ENCODE measurements at places on chromosomes 12 and 14. TPM values are rescaled to one million over a fixed set of nuclear protein-coding genes. Genes with fewer than 3 reads are reported as not detected.

DNA sequence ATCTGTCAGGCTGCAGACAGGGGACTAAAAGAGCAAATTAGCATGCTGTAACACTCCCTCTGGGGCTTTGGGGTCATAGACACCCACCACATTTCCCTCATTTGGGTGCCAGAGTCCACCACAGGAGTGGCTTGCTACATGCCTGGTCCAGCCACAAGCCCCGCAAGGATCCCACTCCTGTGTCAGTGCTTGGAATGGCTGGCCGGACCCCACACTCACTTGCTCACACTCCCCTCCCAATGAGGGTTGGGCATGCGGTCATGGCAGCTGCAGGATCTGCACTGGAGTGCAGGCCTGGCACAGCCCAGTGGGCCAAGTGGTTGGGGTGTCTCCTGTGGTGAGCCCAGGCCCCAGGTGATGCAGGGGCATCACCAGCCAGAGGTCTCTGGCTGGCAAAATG, 59.9 kb downstream of the TSPAN19 start:
- DNase-seq: no peak

Gene TAPBPL
- 10.0 TPM for total RNA-seq

- no peak for DNase-seq
These were observed 604 bp downstream of the HCFC2 start for GRCh38 chr12:104064842-104065427.

Gene FOXN4
- total RNA-seq: not detected

- DNase-seq: peak; percentile 31
These were observed 152.9 kb downstream of the ZFP36L1 start for GRCh38 chr14:68639758-68640574.

Gene KRT86
- total RNA-seq: not detected

GRCh38 chr12:24044941-24045703, 95.7 kb upstream of the SOX5 start:
- no peak for DNase-seq

Gene GLT8D2
- total RNA-seq: 12.6 TPM

- no peak for DNase-seq
These were observed 97.8 kb downstream of the ETNK1 start for GRCh38 chr12:22722779-22723178.

Gene C14orf180
- 2.1 TPM for total RNA-seq

DNA sequence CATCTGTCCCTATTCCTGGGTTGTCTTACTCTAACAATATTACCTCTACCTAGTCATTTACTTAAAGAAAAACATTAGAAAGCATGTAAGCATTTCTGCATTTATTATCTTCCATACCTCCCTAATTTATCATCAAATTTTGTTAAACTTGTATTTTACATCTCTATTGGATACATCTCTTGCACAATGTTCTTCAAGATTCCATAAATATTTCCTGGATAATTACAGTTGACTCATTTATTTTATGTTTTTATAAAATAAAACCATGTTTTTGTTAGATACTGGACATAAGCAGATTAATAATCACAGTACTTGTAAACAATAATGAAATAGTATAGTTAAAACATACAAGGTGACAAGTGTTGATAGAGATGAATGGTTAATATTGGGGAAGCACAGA, 209.0 kb downstream of the TMTC3 start:
- DNase-seq: no peak

Gene NTN4
- total RNA-seq: 86.8 TPM

GRCh38 chr14:63486738-63487137, 56.4 kb downstream of the PPP2R5E start:
- no peak for DNase-seq

Gene ANG
- total RNA-seq: 10.2 TPM

- DNase-seq: no peak
These were observed 11.0 kb downstream of the ARHGDIB start for GRCh38 chr12:14950421-14950820.
